ENCODE measurements at places on chromosomes 5 and 9. TPM values are rescaled to one million over a fixed set of nuclear protein-coding genes. Genes with fewer than 3 reads are reported as not detected.
A peak's percentile ranks its signal among the peaks of the same experiment; 100 is the strongest.

The CDKN2B gene
- 0.33 TPM for total RNA-seq

The PRDM9 gene
- not detected for total RNA-seq

The PBX3 gene
- total RNA-seq = 26.1 TPM

GRCh38 chr9:107211284-107211923, 71.7 kb upstream of the RAD23B start:
- no peak overlapping the region for H3K4me3 ChIP-seq
- no peaks in the 10 kb centered on the region for H3K36me3 ChIP-seq
- no peak for DNase-seq
- H3K4me1 ChIP-seq = peaks cover 13% of the 10 kb centered on the region
- H3K27ac ChIP-seq = no peak overlapping the region
- peaks cover 12% of the 10 kb centered on the region for H3K27me3 ChIP-seq

DNA sequence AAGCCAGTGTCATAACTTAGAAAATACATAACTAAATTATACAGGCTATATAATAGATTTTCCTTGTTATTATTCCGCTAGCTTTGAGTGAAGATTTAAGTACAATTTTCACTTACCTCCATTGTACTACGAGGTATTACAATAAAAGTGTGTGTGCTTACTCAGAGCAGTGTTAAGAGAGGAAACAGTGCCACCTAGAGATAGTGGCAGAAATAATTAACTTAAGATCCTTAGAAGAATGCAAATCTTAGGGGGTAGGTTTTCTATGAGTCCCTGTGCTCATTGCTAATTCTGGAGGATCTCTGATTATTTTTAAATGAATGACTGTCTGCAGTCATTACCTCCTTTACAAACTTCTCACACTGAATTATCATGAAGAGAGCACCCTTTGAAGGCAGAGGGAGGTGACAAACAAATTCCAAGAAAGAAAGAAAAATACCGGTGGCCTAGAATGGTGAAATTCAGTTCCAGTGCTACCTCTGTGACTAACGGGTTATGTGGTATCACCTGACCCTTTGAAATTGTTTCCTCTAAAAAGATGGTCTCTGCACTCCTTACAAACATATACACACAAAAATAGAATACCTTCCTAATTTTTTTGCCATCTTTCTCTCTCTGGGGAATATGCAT, 379.8 kb downstream of the TRIM36 start:
- no peaks in the 10 kb centered on the region for H3K36me3 ChIP-seq
- H3K27ac ChIP-seq = peak overlapping the region; percentile 47
- no peaks in the 10 kb centered on the region for H3K4me1 ChIP-seq
- no peaks in the 10 kb centered on the region for H3K27me3 ChIP-seq
- no peak for DNase-seq
- H3K4me3 ChIP-seq = no peak overlapping the region

Measured in activated CD4-positive, alpha-beta T cell treated with anti-CD3 and anti-CD28 coated beads, Interleukin-2, amount 10 ng/mL, durations not matched to agents 24 days and 14 days (primary cell).